H9 (cell line): ENCODE measurements at places on chromosomes 12 and 14. TPM values are rescaled to one million over a fixed set of nuclear protein-coding genes. Genes with fewer than 3 reads are reported as not detected.
A peak's percentile ranks its signal among the peaks of the same experiment; 100 is the strongest.

DDX23 gene
- total RNA-seq = 98.1 and 104 TPM in 2 replicates

PMCH gene
- total RNA-seq = not detected in 2 replicates

DNA sequence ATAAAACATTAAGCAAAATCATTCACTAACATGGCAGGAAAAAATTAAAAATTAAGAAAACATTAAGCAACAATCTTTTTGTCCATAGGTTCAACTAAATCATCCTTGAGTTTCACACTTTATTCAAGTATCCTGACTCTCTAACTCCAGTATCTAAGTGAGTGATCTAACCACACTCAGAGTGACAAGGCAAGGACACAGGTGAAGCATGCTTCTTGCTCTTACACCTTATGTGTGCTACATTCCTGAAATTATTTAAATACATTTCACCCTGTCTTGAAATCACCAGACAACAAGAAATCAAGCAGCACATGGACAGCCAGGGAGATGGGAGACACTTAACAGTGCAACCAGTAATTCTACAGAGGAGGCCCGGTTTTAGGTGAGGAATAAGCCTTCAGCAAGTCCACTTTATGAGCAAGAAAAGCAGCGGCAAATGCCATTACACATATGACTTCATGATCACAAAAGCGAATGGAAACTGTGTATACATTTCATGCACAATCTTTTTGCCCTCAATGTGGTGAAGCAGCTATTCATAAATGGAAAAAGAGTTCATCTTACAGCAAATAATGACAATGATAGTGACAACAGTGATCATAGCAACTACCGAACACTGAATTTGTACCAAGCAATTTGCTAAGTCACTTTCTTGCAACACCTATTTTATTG, 37.4 kb downstream of the PHLDA1 start:
- no peak for DNase-seq

DNA sequence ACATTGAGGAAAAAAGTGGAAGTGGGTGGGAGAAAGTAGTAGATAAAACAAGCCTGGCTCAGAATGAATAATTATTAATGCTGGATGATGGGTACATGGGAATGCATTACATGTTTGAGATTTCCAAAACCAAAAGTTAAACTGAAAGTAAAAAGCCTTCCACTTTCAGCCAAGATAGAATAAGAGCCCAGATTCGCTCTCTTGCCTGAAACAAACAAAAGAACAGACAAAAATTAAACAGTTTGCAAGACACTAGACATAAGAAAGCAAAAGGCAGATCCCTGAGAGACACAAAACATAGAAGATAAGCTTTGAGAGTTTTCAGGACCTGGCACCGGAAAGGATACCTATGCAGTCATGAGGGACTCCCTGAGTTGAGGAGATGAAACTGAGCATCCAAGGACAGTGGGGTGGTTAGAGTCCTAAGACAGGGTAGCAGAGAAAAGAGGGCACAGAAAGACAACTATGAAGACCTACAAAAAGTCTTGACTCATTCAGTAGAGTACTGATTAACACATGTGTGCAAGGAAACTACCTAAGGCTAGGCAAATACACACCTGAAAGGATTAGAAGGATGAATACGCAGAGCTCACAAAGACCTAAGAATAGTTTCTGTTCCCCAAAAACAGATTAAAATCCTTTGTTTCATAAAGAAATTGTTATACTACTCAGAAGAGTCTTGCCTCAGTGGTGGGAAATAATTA, 54.1 kb downstream of the CEP83 start:
- DNase-seq = no peak

DNA sequence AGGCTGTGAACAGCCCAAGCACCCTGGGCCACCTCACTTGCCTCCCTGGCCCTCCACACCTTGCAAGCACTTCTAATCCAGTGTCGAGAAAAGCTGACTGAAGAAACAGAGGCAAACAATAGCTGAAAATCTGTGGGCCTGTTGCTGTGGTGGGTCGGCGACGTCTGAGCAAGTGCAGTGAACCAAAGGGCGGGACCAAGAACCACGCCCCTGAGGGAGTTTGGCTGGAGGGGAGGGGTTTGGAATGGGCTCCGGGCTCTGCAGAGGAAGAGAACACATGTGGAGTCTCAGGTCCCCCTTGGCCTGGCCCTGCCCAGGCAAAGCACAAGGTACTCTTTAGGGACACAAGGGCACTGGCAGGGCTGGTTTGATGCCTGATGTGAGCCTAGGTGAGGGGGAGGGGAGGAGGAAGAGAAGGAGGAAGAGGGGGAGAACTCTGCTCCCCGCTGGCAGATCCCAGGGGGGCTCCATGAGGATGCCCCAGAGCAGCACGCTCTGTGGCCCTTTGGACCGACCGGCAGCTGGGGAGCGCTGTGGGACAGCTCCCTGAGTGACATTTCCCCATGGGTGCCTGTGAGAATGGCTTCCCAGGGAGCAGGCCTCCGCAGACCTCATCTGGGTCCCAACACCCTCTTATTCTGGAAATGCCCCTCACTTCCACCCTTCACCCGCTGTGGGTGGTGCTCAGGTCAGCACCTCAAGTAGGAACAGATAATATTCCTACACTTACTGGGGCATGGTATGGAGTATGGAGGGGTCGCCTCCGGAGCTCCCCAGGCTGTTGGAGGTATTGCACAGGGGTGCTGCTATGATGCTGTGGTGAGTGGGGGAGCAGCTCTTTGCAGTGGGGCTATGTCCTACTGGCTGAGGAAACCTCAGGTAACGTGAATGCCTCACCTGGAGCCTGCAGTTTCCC, 85.5 kb downstream of the CPSF2 start:
- peak; percentile 80 for DNase-seq

GRCh38 chr12:41485203-41485602, 297.1 kb downstream of the PDZRN4 start:
- no peak for DNase-seq
